RWPE1 (cell line): ENCODE measurements at places on chromosomes 1 and 21.

DNA sequence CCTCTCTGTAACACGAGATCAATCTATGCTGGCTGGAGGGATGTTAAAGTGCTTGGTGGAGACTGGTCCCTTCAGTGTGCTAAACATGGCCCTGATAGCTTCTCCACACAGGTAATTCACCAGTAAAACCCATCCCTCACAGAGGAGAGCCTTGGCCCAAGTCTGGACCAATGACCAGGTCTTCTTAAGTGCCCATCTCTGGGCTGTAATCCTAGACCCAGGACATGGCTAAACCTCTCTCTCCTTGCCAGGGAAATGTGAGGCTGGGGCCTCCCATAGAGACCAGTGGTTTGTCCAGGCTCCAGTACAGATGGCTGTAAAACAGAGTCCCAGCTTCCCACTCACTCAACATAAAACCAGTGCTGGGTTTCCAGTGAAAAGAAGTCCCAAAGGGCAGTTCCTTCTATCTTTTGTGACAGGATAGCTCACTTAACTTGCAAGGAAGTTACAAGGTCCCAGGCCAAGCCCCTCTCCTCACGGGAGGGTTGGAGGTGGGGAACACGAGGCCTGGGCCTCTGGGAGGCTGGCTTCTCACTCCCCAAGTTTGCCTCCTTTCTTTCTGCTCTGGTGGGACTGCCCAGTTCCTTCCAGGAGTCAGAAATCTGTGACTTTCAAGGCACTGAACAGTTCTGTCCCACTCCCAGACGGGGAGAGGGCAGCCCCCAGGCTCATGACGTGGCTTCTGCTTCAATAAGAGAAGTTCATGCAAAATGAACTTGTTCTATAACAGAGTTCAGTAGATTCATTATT, 2.2 kb upstream of the KIF17 start:
- no peak for DNase-seq

DNA sequence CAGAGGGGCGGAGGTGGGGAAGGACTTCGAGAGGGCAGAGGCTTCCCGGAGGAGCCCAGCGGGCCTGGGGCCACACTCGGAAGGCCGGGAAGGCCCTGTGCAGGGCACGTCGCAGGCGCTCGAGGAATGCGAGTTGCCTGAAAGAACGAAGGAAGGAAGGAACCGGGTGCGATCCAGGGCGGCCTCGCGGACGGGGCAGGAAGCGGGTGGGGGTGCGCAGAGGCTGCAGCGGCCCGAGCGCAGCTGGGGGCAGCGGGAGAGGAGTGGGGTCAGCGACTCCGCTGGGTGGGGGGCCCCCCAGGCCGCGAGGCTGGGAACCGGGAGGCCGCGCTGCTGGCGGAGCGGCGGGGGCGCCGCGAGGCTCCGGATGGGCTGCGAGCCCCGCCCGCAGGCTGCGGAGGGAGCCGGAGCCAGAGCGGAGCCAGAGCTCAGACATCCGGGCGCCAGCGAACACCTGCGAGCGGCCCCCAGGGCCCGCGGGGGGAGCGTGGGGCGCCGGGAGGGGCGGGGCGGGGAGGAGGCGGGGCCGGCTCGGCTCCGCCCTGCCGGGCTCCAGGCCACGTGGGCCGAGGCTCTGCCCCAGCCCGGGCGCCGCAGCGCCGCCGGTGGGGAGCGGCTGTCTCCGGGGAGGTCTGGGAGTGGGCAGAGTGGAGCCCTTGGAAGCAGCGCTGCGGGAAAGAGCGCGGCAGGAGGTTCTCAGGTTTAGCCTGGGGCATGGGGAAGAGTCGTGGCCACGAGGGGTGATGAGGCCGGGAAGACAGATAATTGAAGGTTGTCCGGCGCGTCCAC, 4.6 kb downstream of the ID3 start:
- DNase-seq, result peak; percentile 81

GRCh38 chr1:105838071-105838470, 1218.4 kb upstream of the PRMT6 start:
- no peak for DNase-seq

DNA sequence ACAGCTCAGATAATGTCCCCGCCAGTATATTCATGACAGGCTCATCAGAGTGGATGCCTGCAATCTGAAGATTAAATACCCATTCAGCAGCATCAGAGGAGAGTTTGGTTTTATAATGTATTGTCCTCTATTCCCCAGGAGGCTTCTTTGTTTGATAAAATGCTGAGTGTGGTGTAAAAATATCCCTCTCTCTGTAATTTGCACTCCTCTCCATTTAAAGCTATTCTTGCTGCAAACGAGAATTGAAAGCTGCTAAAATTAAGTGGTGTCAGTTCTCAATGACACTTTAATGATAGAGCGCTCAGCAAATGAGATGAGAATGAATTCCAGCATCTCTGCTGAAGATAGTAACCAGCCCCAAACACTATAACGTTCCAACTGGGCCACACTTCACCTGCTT, 205.7 kb upstream of the RRP15 start:
- DNase-seq, result no peak

DNA sequence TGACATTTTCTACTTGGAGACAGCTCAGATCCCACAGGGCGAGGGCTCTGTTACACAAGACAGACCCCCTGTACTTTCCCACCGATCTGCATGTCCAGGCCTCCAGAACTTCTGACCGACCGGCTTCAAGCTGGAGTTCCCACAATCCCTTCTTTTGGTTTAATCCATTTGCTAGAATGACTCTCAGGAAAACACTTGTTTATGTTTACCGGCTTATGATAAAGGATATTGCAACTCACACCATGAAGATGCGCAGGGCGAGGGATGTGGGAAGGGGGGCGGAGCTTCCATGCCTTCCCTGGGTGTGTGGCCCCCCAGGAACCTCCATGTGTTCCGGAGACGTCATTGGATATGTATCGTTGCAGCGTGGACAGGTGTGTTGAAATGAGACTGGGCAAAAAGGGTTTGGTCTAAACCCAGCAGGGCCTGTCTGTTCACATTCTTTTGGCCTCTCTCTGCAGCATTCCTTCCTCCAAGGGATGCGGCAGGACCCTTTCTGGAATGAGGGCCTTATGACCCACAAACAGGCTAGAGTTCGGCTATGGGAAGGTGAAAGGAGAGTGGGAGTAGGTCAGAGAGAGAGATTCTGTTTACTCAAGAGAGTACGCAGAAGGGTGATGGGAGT, 7.5 kb upstream of the IGSF5 start:
- DNase-seq, result no peak

DNA sequence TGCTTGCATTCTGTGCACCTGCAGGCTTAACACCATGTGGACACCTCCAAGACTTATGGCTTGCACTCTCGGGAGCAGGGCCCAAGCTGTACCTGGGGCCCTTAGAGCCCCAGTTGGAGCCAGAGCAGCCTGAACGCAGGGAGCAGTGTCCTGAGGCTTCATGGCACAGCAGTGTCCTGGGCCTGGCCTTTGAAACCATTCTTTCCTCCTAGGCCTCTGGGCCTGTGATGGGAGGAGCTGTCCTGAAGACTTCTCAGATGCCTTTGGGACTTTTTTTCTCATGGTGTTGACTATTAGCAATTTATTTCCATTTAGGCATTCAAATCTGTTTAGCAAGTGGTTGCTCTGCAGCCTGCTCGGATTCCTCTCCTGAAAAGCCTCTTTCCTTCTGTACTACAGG, 11.0 kb downstream of the RPTN start:
- DNase-seq, result no peak

DNA sequence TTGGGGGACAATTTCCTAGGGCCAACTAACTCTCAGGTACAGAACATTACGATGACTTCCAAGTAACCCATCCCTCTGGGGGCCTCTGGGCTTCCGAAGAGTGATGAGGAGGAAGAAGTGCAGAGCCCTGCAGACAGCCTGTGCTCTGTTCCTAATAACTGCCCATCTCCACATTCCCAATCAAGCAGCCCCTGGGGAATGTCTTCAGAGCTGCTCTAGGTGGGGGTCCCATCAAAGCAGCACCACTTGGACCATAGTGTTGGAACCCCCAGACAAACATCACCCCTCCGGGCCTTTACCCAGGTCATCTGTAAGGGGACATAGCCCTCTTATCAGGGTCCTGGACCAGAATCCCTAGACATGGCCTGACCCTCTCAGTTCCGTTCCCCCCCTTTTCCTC, 357.3 kb downstream of the NPHP4 start:
- DNase-seq, result no peak

- no peak for DNase-seq
Observed at GRCh38 chr1:162904579-162904978, 43.6 kb upstream of the CCDC190 start.

GRCh38 chr1:238451781-238452310, 561.1 kb upstream of the ZP4 start:
- no peak for DNase-seq

DNA sequence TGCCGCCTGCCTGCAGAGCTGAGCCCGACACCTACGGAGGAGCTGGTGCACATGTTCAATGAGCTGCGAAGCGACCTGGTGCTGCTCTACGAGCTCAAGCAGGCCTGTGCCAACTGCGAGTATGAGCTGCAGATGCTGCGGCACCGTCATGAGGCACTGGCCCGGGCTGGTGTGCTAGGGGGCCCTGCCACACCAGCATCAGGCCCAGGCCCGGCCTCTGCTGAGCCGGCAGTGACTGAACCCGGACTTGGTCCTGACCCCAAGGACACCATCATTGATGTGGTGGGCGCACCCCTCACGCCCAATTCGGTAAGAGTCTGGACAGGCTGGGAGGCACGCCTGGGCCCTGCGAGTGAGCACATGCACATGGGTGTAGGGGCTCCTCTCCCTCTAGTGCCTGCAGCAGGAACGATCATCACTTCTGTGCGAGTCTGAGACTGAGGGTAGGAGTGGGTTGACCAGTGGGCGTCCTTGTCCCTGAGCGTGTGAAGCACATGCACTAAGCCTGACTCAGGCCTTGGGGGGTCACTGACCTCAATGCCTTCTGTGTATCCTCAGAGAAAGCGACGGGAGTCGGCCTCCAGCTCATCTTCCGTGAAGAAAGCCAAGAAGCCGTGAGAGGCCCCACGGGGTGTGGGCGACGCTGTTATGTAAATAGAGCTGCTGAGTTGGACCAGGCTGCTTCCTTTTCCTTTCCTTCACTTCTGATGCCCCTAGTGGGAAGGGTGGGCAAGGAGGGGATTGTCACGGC, 6.9 kb downstream of the DMAP1 start:
- no peak for DNase-seq

DNA sequence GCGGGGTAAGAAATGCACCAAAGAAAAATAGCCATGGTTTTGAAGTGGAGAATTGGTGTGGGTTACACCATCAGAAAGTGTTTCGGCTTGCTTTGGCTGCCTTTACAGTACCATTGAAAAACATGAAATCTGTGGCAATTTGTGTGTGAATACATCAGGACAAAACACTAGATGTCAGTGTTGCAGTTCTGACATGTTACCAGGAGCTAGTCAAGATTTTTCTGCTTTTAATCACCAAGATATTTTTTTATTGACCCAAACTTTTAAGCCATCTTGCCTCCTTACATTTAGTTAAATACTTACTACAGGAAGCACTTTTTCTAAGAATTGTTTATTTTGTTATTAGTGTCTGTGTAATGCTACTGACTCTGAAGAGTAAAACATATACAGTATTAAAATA, 14.3 kb downstream of the RRP15 start:
- peak; percentile 20 for DNase-seq

- no peak for DNase-seq
Observed at GRCh38 chr1:1066403-1067283, 7.5 kb downstream of the RNF223 start.

DNA sequence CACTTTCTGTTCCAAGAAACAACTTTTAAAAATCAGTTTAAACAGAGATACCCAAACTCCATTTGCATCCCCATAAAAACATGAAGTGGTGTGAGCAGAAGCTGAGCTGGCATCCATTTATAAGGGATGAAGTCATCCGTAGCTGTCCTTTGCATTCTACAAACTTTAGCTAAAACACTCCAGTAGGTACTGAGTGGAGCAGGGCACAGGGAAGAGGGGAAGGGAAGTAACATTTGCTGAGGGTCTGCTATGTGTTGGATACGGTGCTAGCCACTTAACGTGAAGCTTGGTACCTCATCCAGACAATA, 32.9 kb downstream of the VWA5B1 start:
- DNase-seq, result no peak

GRCh38 chr1:23801338-23801748, 789 bp upstream of the GALE start:
- no peak for DNase-seq

- no peak for DNase-seq
Observed at GRCh38 chr1:23434260-23434775, 9.8 kb upstream of the TCEA3 start.

DNA sequence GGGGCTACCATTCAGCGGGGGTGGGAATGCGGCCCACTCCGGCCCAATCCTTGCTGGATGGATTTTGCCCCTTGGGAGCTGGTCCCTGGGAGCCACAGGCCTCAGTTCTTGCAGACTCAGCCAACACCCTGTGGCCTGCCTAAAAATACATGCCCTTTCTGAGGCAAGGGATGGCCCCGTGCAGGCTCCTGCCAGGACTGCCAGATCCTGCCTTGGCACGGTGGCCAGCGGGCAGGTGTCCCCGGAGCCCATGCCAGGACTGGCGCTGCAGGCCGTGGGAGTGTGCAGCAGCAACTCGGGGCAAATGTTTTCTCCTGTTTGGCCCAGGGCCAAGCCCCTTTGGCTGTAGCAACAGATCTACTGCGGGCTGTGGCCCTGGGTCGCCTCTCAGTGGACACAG, 1.6 kb upstream of the PANK4 start:
- DNase-seq, result no peak

DNA sequence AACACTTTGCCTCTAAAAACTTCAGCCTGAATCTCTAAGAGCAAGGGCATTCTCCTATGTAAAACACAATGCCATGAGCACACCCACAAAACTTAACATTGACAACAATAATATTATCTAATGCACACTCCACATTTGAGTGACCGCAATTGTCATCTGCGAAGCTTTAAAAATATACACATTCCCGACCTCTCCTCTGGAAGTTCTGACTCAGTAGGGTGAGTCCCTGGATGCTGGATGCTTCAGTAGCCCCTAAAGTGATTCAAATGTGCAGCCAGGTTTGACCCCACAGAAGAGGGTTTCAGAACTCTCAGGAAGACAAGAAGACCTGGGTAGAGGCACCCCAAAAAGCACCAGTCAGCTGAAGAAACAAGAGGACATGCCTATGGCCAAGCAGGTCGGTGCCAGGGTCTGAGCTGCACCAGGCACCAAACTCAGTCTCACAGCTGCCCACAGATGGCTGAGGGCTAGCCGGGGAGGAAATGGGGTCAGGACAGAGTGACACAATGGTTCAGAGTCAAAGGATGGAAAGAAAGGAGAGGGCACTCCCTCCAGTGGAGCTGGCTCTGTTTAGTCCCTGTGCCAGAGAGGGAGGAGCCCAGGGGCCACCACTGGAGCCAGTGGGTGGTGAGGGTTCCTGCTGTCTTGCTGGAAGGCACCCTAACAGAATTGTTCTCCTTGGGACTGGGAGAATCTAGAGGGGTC, 17.4 kb downstream of the PIK3C2B start:
- no peak for DNase-seq

- no peak for DNase-seq
Observed at GRCh38 chr1:94385308-94385929, 32.8 kb upstream of the ABCD3 start.

- DNase-seq, result no peak
Observed at GRCh38 chr1:53081384-53082066, 19.5 kb downstream of the PODN start.

GRCh38 chr21:45135868-45136267, 61.5 kb downstream of the ADARB1 start:
- no peak for DNase-seq
